ENCODE measurements at places on chromosomes 5 and 9.

DNA sequence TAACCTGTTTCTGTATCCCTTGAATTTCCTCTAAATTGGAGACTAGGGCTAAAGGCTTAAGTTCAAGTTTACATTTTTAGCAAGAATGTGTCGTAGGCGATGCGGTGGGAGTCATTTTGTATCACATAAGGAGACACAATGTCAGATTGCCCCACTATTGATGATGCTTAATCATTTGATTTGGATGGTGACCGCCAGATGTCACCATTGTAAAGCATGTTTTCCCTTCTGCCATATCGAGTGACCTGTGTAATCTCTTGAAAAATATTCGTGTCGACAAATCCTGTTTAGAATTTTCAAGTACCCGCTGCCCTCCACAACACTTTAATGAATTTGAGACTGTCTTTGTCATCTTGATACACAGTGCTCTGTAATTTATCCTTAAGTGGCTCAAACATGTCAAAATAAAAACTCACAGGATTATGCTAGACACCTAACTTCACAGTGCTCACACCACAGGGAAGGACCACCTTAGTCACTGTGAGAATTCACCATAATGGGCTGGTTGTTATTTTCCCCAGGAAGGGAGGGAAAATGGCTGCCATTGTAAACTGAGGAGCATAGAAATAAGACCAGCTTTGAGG is 34.5 kb upstream of the SLC46A2 start:
- no peak for DNase-seq

GRCh38 chr9:83280790-83281189 is 217.8 kb upstream of the RASEF start:
- DNase-seq, result no peak

DNA sequence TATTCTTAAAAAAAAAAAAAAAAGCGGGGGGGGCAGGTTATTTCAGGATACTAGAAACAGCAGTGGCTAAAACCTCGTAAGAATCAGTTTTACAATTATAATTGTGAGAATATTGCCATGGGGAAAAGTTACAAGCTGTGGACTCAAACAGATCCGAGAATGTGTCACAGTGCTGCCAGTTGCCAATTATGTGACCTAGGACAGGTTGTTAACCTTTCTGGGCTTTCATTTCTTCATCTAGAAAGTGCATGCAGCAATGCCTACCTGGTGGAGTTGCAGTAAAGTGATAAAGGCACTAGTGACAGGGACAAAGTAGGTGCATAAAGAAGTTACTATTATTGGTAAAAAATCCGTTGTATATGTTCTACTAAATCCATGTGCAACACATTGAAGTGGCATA is 75.8 kb downstream of the CDH6 start:
- DNase-seq, result no peak

- no peak for DNase-seq
Measured at GRCh38 chr9:114285166-114285867, 37.6 kb upstream of the ORM1 start.

DNA sequence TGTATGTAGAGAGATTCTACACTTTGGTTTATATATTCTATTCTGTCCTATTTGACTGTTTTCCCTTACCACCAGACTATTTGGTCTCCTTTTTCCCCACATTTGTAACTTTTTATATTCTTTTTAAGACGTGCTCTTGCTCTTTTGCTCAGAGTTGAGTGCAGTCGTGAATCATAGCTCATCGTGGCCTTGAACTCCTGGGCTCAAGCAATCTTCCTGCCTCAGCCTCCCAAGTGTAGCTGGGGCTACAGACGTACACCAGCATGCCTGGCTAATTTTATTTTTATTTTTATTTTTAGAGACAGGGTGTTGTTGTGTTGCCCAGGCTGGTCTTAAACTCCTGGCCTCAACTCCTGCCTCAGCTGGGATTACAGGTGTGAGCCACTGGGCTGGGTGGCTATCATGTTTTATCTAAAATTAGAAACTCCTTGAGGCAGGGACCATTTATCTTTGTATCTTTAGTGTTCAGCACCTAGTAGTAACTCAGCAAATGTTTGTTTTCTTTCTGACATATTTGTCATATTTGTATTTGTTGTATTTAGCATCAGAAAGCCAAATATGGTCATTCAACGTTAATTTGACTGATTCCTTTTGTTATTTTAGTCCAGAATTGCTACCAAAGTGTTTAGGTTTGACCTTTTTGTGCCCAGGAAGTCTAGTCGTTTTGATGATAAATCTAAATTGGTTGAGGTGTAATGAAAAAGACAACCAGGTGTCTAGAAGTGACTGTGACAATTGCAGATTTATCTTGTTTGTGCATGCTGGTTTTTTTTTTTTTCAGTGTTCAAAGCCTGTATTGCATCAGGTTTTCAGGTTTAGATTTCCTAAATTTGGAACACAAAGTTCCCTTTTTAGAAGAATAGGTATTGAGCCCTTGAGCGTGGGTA is 44.3 kb downstream of the ERBIN start:
- no peak for DNase-seq
